ENCODE measurements at places on chromosomes 2 and 18.

DNA sequence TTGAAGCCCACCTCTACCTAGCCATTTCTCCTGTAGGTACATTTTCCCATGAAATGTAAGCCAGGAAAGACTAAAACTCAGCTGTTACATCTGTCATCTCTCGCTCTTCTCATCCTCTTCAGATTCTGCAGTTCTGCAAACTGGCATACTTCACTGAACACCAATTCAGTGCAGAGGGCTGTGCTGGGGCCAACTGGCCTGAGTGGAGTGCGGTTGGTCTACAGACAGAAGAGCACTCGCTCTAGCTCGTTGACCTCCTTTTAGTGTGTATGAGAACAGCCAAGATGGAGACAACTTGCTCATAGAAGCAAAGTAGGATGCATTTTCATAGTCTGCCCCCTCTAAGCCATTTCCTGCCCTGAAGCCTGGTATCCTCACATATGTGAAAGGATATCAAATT is 862.6 kb downstream of the BCL11A start:
- no peak for DNase-seq

- DNase-seq = no peak
Measured at GRCh38 chr18:50282521-50283335, 1.4 kb upstream of the MBD1 start.

GRCh38 chr18:9986156-9986930 is 72.5 kb downstream of the VAPA start:
- no peak for DNase-seq

GRCh38 chr18:45284174-45284573 is 331.1 kb upstream of the SLC14A2 start:
- DNase-seq = no peak

GRCh38 chr18:58316396-58317342 is 272.6 kb downstream of the NEDD4L start:
- DNase-seq = no peak

DNA sequence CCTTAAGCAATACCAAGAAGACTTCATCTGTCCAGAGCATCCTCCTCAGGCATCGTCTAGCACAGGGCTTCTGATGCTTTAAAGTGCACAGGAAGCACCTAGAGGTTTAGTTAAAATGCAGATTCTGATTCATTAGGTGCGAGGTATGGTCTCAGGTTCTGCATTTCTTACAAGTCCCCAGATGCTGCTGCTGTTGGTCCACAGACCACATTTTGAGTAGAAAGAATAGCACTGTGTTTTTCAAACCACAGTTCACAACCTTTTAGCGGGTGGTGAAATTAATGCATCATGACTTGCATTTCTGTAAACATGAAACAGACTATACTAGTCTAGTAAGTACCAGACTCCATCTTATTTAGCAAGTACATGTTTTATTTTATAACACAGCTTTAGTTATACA is 134.6 kb downstream of the TMEFF2 start:
- no peak for DNase-seq

DNA sequence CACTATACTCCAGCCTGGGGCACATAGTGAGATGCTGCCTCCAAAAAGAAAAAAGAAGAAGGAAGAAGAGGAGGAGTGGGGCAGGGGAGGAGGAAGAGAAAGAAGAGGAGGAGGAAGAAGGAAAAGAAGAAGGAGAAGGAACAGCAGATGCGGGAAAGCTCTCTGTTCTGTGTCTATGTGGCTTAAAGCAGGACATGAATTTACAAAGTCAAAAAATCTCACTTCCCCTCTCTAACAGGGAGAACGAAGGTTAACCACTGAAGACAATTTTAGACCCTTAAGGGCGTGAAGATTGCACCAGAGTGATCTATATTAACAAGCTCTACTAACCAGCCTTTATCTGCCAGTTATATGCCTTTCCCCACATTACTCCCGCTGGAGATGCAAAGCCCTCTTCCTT is 258.9 kb downstream of the METTL4 start:
- DNase-seq = no peak

DNA sequence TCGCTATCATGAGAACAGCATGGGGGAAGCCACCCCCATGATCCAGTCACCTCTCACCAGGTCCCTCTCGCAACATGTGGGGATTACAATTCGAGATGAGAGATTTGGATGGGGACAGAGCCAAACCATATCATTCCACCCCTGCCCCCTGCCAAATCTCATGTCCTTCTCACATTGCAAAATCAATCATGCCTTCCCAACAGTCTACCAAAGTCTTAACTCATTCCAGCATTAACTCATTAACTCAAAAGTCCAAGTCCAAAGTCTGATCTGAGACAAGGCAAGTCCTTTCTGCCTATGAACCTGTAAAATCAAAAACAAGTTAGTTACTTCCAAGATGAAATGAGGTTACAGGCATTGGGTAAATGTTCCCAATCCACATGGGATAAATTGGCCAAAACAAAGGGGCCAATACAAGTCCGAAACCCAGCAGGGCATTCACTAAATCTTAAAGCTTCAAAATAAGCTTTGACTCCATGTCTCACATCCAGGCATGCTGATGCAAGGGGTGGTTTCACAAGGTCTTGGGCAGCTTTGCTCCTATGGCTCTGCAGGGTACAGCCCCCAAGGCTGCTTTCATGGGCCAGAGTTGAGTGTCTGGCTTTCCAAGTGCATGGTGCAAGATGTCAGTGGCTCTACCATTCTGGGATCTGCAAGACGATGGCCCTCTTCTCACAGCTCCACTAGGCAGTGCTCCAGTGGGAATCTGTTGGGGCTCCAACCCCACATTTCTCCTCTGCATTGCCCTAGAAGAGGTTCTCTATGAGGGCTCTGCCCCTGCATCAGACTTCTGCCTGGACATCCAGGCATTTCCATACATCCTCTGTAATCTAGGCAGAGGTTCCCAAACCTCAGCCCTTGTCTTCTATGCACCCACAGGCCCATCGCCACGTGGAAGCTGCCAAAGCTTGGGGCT is 14.8 kb downstream of the TAF1B start:
- DNase-seq = no peak

GRCh38 chr2:95001701-95002100 is 23.8 kb upstream of the MAL start:
- no peak for DNase-seq

DNA sequence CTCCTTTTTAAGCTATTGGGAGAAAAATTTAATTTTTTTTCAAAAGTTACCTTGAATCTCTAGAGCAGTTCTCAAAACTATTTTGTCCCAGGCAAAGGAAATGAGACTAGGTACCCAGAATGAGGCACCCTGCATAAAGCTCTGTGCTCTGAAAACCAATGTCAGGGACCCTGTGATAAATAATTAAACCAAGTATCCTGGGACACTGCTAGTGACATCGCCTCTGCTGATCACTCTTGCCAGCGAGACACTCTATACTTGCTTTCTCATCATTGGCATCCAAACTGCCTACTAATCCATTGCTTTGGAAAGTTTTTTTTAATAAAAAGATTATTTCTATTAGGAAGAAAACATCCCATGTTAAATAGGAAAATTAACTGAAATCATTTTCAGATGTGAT is 1.4 kb downstream of the GKN1 start:
- no peak for DNase-seq

- DNase-seq = no peak
Measured at GRCh38 chr2:111640480-111640879, 243.5 kb downstream of the ANAPC1 start.

DNA sequence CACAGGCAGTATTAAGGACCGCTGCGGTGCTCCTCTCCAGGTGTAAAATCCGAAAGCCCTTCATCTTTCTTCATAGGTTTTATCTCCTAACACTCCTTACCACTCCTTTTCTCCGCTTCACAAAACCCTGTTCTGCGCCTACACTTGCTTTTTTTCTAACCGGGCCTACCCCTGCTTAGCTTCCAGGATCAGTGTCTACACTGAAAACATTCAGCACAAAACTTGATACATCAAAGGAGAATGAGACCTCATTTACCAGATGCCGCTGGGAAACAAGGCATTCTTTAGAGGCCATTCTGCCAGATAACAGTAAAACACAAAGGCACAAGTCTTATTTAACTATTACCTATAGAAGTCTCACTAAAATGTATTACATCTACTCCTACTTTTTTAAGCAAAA is 13.1 kb downstream of the CHST10 start:
- no peak for DNase-seq

- DNase-seq = no peak
Measured at GRCh38 chr2:177165721-177166711, 46.6 kb upstream of the HNRNPA3 start.

DNA sequence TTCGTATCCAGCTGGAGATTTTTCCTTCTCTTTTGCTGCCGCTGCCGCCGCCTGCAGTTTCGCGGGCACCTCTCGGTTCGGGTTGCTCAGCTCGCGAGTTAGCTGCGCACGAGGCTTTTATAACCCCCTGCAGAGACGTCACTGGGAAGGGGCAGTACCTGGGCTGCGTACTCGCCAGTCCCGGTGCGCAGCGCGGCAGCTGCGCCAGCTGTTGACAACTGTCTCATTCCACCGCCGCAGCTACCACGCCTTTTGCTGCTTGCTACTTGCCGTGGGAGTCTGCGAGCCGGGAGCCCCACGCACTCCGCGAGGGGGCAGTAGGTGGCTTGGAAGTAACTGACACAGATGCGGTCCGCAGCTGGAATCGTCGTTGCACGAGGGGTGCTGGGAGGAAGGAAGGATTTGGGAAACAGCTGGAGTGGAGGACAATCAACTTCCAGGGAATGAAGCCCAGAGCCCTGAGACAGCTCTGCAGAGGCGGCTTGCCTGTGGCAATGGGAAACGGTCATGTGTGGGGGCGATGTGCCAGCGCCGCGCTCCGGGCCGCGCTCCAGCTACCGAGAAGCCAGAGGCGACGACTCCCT is at the start of gene TACR1:
Gene TACR1, minus strand, starts transcription at position 93 of the 584 bp plus-strand sequence. CDS start 586 bp downstream, outside the sequence.
- DNase-seq = no peak

- DNase-seq = no peak
Measured at GRCh38 chr2:18752022-18752493, 162.7 kb upstream of the NT5C1B start.

GRCh38 chr2:205022841-205023240 is 477.6 kb downstream of the PARD3B start:
- DNase-seq = no peak

- no peak for DNase-seq
Measured at GRCh38 chr2:95386031-95386430, 16.5 kb upstream of the FAHD2A start.

DNA sequence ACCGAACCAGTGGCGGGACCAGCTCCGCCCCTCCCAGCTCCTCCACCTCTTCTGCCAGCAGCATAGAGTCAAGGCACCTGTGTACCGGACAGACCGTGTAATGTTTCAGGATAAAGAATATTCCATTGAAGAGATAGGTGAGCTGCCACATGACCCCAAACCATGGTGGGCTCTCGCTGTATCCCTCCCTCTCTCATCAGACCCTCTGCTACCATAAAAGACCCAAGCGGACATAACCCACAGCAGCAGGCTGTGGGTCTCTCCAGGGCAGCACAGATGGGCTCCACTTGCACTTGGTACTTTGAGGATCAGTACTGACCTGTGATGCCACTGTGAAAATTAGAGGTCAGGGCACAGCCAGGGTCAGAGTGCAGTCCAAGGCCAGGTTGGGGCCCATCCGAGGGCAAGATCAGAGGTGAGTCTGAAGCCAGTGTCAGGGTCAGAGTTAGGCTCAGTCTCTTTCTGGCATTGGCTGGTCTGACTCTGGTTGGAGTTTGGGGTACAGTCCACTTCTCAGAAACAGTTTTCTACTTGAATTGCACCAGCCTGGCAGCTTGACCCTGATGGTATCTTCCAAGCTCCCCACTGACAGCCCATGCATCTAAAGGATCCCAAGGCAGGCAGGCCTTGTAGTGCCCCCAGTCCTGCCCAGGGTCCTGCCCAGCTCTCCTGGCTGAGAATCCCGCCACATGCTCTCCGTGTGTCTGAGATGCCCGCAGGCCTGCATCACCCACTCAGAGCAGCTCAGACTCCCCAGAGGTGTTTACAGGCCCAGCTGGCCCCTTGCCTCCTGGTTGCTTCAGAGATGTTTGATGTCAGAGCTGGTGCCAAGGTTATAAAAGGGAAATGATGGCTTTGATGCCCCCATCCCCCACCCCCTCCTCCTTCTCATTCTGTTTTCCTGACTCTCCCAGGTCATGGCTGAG is 212.1 kb downstream of the DYSF start:
- DNase-seq = no peak

- no peak for DNase-seq
Measured at GRCh38 chr2:96552315-96553175, 16.0 kb downstream of the ARID5A start.

- DNase-seq = no peak
Measured at GRCh38 chr2:216696751-216697560, 1.6 kb upstream of the IGFBP5 start.

- DNase-seq = no peak
Measured at GRCh38 chr2:204115137-204116056, 178.8 kb downstream of the ICOS start.

GRCh38 chr18:2535419-2535910 is 35.8 kb downstream of the METTL4 start:
- DNase-seq = no peak

DNA sequence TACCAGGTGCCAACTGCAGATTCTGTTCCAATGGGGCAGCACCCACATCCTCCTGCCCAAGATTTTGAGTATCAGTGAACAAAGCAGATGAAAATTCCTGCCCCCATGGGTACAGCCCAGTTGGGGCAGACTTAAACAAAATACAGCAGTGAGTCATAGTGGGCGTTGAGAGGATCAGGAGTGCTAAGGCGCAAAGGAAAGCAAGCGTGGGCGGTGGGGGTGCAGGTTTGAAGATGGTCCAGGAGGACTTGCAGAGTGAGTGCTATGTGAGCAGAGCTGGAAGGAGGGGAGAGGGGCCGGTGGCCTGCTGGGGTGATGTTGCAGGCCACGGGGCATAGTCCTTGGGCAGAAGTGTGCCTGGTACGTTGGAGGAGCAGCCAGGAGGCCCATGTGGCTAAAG is 24.7 kb downstream of the STEAP3 start:
- DNase-seq = no peak

GRCh38 chr18:75216212-75216910 is 5.8 kb downstream of the TSHZ1 start:
- DNase-seq = no peak

- DNase-seq = no peak
Measured at GRCh38 chr2:11746807-11747459, 501 bp downstream of the LPIN1 start.

DNA sequence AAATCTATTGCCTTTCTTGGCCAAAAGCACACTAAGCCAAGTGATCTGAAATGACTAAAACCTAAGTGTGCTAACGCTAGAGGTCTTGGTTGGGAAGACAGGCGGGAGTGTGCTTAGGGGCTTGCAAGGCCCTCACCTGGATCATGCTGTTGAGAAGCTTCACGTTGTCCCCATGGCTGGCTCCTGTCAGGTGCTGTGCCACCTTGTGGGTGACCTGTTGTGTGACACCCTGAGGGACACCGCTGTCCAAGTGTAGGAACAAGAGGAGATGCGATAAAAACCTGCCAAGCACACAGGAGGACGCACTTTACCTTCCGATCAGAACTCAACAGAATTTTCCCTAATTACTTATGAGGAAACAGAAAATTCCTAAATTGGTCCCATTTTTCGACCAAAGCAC is 50.8 kb downstream of the EPG5 start:
- DNase-seq = no peak

DNA sequence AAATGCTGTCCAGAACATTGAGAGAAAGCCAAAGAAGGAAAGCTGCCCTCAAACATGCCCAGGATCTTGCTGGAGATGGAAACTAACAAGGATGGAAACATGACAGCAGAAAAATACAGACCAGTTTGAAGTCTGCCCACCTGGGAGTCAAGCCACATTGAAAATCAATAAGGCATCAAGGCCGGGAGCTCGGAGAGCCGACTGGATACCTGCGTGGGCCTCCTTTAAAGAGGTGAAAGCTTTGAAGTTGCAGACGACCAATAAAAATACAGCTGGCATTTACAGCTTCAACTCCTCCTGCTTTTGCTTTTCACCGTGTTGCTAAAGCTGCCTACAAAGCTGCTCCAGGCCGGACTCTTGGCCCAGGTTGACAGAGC is 279.7 kb downstream of the SRBD1 start:
- no peak for DNase-seq

- no peak for DNase-seq
Measured at GRCh38 chr2:9187620-9188214, 18.9 kb upstream of the ASAP2 start.
